ENCODE measurements at places on chromosomes 5 and 9. TPM values are rescaled to one million over a fixed set of nuclear protein-coding genes. Genes with fewer than 3 reads are reported as not detected.

Gene TOR4A
- total RNA-seq, result 4.3 TPM

Gene PSIP1
- total RNA-seq, result 165 TPM

Gene COL23A1
- total RNA-seq, result 0.44 TPM

Gene TOR1A
- total RNA-seq, result 49.3 TPM

Gene INSL4
- not detected for total RNA-seq

DNA sequence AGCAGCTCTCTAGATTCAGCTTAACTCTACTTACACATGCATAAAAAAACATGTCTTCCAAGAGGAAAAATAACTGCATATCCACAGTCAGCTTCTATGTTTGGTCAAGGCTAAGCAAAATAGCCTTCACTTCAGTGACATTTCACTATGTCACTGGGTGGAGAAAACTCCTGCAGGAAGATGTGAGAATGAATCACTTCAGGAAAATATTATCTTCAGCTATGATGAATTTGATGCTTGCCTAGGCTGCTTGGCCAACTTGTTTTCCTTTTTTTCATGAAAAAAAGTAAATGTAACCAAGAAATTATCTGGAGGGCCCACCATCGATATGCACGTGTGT is 143.0 kb upstream of the ZNF608 start:
- no peaks in the 10 kb centered on the region for H3K4me1 ChIP-seq
- DNase-seq, result no peak
- no peaks in the 10 kb centered on the region for H3K27me3 ChIP-seq
- no peaks in the 10 kb centered on the region for H3K36me3 ChIP-seq

DNA sequence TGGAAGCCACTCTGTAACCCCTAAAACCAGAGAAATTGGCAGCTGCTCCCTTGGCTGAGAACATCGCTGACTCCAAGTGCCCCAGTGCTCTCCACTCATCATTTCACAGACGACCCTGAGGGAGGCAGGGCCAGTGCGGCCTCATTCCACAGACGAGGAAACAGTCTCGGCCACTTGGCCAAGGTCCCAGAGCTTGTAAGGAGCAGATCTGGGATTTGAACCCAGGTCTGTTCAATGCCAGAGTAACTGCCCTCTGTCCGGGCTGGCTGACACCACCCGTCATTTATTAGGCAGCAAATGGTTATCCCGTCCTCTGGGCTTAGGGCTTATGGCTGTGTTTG is 19.9 kb upstream of the IER5L start:
- DNase-seq, result no peak
- H3K36me3 ChIP-seq, result no peaks in the 10 kb centered on the region
- H3K27ac ChIP-seq, result no peak overlapping the region

DNA sequence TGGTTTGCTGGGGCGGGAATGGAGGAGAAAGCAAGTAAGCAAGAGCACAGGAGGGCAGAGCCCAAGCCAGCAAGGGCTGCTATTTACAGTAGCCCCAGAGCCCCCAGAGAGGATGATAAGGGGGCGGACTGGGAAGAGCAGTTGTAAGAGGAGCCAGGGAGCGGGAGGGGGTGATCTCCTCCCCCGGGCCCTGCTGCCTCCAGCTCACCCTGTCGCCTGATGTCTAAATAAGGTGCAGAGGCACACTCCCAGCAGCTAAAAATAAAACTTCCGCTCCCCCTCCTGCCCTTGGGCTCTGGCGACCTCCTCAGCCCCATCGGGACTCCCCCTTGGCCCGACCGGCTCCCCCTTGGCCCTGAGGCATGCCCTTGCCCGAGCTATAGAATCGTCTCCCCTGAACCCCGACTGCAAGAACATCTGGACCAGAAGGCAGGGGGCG is 14.4 kb upstream of the CCDC69 start:
- no peak overlapping the region for H3K27ac ChIP-seq
- no peaks in the 10 kb centered on the region for H3K27me3 ChIP-seq
- no peak for DNase-seq
- H3K4me1 ChIP-seq, result peaks cover 20% of the 10 kb centered on the region
- no peak overlapping the region for H3K4me3 ChIP-seq

GRCh38 chr9:133701981-133702797 is 36.0 kb downstream of the SARDH start:
- peaks cover 51% of the 10 kb centered on the region for H3K4me1 ChIP-seq
- no peaks in the 10 kb centered on the region for H3K36me3 ChIP-seq
- H3K27ac ChIP-seq, result peak overlapping the region; percentile 79
- no peaks in the 10 kb centered on the region for H3K27me3 ChIP-seq
- peak; percentile 76 for DNase-seq

- H3K4me1 ChIP-seq, result no peaks in the 10 kb centered on the region
- no peaks in the 10 kb centered on the region for H3K36me3 ChIP-seq
- H3K27ac ChIP-seq, result no peak overlapping the region
- H3K27me3 ChIP-seq, result peaks cover 6% of the 10 kb centered on the region
- no peak for DNase-seq
Observed at GRCh38 chr5:53323943-53324642, 156.3 kb upstream of the FST start.

DNA sequence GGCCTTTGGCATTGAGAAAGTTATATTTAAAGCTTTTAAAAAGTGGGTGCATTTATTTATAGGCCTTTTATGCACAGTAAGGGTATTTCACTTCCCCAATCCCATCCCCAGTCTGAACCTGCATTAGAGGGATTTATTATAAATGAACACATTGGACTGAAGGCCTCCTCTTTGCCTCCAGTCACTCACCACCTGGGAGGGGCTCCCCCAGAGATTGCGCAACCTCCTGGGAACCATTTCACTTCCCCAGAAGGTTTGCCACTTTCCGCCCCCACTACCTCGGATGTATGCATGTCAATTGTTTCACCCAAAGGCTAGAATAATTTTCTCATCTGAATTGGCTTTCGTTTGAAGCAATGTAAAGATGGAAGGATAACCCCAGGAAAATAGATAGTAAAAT is 29.8 kb upstream of the VCAN start:
- no peak overlapping the region for H3K27ac ChIP-seq
- H3K36me3 ChIP-seq, result no peaks in the 10 kb centered on the region
- no peak overlapping the region for H3K4me3 ChIP-seq
- no peaks in the 10 kb centered on the region for H3K4me1 ChIP-seq

- H3K4me1 ChIP-seq, result peaks cover 32% of the 10 kb centered on the region
- peak overlapping the region; percentile 85 for H3K4me3 ChIP-seq
- peaks cover 32% of the 10 kb centered on the region for H3K27me3 ChIP-seq
- peak; percentile 60 for DNase-seq
- H3K27ac ChIP-seq, result peak overlapping the region; percentile 87
- peaks cover 22% of the 10 kb centered on the region for H3K36me3 ChIP-seq
Observed at GRCh38 chr5:127785098-127785927, 82.1 kb downstream of the CCDC192 start.

GRCh38 chr5:130350131-130350530 is 445.9 kb downstream of the CHSY3 start:
- no peaks in the 10 kb centered on the region for H3K27me3 ChIP-seq
- no peak for DNase-seq
- H3K4me1 ChIP-seq, result no peaks in the 10 kb centered on the region
- H3K36me3 ChIP-seq, result no peaks in the 10 kb centered on the region

- H3K36me3 ChIP-seq, result no peaks in the 10 kb centered on the region
- no peak overlapping the region for H3K27ac ChIP-seq
- no peak for DNase-seq
- no peak overlapping the region for H3K4me3 ChIP-seq
Observed at GRCh38 chr9:71987471-71988371, 72.7 kb downstream of the C9orf57 start.

DNA sequence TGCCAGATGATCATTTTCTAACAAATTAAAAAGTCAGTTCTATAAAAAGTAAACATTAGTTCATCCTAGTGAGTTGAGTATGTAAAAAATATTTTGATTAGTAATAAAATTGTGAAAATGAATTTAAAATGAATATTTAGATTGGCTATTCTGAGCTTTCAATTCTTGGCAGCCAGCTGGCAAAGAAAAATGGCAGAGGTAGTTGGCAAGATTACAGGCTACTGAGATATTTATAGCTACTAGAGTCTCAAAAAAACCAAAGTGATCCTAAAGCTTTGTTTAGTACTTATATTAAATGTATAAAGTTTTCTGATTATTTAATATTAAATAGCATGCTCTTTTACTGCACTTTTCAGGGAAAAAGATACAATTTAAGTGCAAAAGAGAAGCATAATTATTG is 25.0 kb downstream of the SGTB start:
- H3K4me1 ChIP-seq, result peaks cover 4% of the 10 kb centered on the region
- DNase-seq, result no peak
- no peak overlapping the region for H3K4me3 ChIP-seq
- no peak overlapping the region for H3K27ac ChIP-seq
- peaks cover 10% of the 10 kb centered on the region for H3K36me3 ChIP-seq

DNA sequence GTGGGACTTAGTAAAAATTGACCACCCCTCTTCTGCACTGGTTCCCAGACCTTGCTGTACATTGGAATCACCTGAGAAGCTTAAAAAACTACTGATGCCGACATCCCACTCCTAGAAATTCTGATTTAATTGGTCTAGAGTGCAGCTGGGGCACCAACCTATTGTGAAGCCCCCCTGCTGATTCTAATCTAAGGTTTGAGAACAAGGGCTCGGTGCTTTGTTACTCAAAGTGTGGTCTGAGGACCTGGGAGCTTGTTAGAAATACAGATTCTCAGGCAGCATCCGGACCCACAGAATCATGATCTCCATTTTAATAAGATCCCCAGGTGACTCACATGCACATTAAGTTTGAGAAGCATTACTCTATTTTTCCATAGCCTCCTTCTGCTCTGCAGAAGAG is 57.8 kb upstream of the LPAR1 start:
- H3K4me1 ChIP-seq, result no peaks in the 10 kb centered on the region
- DNase-seq, result no peak
- no peak overlapping the region for H3K4me3 ChIP-seq
- H3K27me3 ChIP-seq, result no peaks in the 10 kb centered on the region
- no peaks in the 10 kb centered on the region for H3K36me3 ChIP-seq

DNA sequence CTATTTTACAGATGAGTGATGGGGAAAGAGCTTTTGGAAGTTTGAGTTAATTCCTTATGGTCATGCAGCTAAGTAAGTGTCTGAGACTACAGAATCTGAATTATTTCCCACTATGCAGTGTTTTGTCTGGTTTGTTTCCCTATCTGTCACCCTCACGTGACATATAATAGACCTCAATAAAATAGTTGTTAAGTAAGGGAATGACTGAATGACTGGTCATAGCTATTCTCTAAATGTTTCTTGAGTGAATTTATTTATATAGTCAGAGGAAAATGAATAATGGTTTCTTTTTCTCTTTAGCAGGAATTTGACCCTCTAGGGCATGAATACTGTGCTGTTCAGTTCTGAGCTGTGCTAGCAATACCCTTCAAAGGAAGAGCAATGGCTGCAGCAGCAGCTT is 10.3 kb downstream of the TRIM32 start:
- no peak overlapping the region for H3K4me3 ChIP-seq
- H3K27me3 ChIP-seq, result no peaks in the 10 kb centered on the region
- peaks cover 13% of the 10 kb centered on the region for H3K36me3 ChIP-seq
- no peak for DNase-seq

GRCh38 chr5:16755641-16756040 is 138.8 kb upstream of the RETREG1 start:
- H3K27me3 ChIP-seq, result no peaks in the 10 kb centered on the region
- peaks cover 9% of the 10 kb centered on the region for H3K4me1 ChIP-seq
- DNase-seq, result no peak
